ENCODE measurements at places on chromosomes 1 and 21.

DNA sequence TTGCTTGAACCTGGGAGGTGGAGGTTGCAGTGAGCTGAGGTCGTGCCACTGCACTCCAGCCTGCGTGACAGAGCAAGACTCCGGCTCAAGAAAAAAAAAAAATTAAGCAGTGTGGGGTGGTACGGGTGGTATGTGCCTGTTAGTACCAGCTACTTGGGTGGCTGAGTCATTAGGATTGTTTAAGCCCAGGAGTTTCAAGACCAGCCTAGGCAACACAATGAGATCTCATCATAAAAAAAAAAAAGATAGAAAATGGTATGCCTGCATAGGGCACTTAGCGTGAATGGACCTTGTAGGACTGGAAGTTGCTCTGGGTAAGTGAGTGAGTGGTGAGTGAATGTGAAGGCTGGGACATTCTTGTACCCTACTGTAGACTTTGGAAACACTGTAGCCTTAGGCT lies 37.0 kb downstream of the TBCE start:
- DNase-seq: no peak

GRCh38 chr1:105017587-105017986 lies 1267.9 kb downstream of the AMY1C start:
- DNase-seq: no peak

GRCh38 chr1:217431395-217431794 lies 199.5 kb downstream of the GPATCH2 start:
- DNase-seq: no peak

DNA sequence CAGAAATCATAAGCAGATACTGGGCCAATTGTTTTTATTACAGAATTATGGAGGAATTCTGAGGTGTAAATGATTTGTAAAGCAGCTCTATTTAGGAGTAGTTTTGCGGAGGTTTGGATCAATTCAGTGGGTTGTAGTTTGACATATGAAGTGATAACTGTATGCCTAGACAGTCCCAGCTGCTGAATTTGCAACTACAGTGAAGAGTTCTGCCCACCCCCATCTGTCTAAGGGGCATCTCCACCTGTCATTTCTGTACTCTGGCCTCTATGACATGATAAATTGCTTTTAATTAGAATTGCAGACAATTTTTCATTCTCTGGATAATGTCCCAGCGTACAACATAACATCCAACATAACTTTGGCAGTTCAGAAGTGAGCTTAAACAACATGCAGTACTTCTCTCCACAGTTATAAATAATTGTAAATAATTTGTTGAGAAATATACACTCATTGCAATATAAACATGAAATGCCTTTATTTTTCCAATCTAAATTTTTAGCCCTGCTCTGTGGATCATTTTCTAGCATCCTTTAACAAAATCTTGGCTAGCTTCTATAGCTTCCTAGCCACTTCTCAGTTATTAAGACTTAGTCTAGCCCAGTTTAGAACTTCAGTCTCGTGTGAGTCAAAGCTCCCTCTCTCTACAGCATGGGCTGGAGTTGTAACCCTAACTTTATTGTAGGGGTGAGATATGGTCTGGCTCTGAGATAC lies 52.3 kb downstream of the PDE4B start:
- no peak for DNase-seq

DNA sequence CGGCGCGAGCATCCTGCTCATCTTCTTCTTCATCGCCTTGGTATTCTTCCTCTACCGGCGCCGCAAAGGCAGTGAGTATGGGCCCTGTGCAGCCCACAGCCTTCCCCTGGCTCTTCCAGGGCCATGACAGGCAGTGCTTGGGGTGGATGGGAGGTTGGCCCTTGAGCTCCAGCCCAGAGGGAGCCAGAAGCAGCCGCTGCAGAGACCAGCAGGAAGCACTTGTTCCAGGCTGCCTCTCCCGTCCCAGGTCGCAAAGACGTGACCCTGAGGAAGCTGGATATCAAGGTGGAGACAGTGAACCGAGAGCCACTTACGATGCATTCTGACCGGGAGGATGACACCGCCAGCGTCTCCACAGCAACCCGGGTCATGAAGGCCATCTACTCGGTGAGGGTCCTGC lies 87.3 kb upstream of the CD1D start:
- no peak for DNase-seq

DNA sequence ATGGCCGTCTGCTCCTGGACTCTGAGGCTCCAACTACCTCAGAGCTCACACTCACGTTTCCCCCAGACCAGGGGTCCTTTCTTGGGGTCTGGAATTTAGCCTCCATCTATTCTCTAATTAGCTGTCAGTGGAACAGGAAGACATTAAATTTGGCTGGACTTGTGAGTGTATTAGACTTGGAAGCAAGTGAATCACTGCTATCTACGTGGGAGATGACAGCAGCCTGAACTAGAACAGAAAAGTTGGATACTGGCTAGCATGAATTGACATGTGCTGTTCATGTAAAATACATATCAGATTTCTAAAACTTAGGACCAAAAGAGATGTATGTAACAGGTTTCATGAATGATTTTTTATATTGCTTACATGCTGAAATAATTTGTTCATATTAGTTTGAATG lies 28.0 kb downstream of the TAF5L start:
- DNase-seq: no peak

DNA sequence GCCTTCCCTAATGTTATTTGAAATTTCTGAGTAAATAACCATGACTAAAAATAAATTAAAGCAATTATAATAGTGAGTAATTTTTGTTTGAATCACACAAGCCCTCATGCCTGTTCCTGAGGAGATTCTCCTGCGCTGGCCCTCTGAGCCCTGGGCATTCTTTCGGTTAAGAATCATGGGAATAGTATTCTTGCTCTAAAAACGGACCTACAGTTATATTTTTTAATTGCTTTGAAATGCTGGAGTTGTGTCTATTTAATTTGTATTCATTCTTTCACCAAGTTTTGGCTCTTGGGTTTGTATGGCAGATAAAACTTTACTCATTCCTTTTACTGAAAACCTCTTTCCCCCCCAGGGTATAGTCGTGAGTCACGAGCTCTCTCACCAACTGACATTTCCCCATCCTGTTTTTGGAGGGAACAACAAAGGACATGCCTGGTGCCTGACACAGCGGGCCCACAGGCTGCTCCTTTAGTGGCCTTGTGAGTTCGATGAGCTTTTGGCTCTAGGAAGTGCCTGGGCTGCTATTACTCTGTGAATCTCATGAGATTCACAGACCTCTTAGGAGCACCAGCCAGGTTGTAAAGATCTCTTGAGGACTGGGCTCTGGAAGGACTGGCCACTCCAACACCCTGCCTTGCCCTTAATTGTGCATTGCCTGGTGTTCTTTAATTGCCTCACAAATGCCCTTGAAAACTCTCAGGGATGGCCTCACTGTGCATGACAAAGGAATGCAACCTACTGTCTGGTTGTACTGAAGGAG lies 58.6 kb downstream of the DDR2 start:
- DNase-seq: no peak

- DNase-seq: no peak
Measured at GRCh38 chr1:92838519-92838918, 6.7 kb downstream of the RPL5 start.

GRCh38 chr21:17467392-17467791 lies 45.5 kb upstream of the CXADR start:
- no peak for DNase-seq

DNA sequence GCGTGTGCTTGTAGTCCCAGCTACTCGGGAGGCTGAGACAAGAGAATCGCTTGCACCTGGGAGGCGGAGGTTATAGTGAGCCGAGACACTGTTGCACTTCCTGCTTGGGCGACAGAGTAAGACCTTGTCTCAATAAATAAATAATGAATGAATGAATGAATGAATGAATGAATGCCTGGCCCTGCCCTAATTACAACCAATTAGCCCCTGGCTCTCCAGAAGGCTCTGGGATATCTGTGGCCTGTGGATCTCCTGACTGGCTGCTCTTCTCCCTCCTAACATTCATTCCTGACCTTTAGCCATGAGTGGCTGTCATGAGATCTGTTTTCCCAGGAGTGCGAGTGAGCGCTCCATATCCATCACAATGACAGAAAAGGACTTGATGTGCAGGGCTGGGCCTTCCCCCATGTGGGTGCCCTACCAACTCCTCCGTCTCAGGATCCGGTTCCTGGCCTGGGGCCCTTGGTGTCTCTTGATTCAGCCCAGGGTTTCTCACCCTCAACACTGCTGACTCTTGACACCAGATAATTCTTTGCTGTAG lies 243.6 kb upstream of the TMEM51 start:
- DNase-seq: no peak

DNA sequence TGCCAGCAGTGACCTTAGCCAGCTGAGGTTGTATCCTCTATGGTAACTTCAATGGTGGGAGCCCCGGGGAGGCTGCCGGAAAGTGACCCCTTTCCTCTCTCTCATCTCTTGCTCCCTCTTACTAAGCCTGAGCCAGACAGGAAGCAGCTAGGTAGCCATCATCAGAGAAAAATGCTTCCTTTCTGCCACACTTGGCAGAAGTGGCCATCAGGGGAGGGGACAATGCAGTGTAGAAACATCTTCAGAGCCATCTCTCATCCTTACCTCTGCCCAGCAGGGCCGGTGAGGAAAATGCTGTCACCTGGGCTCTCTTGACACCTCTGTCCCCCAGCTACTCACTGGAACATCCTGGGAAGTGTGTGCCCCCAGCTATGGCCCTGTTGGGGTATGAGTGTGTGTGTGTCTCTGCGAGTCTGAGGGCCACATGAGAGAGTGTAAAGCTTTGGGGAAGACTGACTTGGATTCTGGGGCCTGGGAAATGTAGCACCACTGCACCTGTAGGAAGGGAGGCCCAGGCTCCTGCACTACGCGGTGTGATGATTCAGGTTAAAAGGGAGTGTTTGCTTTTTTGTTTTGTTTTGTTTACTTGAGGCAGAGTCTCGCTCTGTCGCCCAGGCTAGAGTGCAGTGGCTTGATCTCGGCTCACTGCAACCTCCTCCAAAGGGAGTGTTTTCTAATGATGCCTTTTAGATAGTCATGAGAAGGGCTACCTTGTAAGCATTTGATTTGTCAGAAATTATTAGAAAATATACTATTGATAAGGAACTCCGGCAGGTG lies 48.7 kb upstream of the CNTN2 start:
- DNase-seq: no peak

DNA sequence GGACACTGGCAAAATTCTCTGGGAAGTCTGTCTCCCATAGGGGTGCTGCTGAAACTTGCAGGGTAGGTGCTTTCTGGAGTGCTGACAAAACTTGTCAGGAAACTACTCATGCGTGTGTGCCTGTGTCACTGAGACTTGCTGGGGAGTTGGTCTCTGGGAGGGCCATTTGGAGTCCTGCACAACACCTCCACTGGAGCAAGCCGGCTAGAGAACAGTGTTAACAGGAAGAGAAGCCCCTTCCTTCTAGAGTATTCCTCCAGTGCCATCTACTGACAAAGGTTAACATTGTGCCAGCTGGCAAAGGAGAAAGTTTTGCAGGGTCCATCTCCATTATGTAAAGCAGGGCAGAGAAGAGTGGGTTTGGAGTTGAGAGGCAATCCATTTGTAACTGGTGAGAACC lies 30.0 kb downstream of the ZMYM4 start:
- peak; percentile 30 for DNase-seq

GRCh38 chr1:158818560-158818959 lies 12.6 kb upstream of the MNDA start:
- no peak for DNase-seq

- DNase-seq: peak; percentile 42
Measured at GRCh38 chr1:34460193-34460592, 283.5 kb downstream of the C1orf94 start.

Data from mucosa of descending colon (tissue), 3 donors.